ENCODE measurements at places on chromosomes 16 and 17. TPM values are rescaled to one million over a fixed set of nuclear protein-coding genes. Genes with fewer than 3 reads are reported as not detected.

CRYBA1 gene
- not detected for polyA plus RNA-seq

ZNF750 gene
- 1.8 TPM for polyA plus RNA-seq

CMTM4 gene
- 70.8 TPM for polyA plus RNA-seq

DNA sequence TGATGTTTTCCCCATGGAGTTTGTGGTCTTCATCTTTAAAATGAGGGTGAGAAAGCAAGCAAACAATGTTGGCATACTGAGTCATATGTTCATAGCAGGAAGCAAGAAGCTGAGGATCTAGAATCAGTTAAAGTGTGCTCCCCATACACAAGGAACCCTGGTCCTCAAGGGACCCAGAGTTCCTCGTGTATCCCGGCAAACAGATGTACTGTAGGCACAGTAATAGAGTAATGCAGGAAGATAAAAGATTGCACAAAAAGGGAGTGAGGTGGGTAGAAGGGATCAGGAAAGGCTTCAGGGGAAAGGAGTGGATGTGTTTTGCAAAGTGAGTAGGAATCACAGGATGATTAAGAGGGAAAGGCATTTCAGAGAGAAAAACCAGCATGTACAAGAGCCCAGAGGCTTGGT is 412.3 kb upstream of the CDH11 start:
- DNase-seq = no peak

DNA sequence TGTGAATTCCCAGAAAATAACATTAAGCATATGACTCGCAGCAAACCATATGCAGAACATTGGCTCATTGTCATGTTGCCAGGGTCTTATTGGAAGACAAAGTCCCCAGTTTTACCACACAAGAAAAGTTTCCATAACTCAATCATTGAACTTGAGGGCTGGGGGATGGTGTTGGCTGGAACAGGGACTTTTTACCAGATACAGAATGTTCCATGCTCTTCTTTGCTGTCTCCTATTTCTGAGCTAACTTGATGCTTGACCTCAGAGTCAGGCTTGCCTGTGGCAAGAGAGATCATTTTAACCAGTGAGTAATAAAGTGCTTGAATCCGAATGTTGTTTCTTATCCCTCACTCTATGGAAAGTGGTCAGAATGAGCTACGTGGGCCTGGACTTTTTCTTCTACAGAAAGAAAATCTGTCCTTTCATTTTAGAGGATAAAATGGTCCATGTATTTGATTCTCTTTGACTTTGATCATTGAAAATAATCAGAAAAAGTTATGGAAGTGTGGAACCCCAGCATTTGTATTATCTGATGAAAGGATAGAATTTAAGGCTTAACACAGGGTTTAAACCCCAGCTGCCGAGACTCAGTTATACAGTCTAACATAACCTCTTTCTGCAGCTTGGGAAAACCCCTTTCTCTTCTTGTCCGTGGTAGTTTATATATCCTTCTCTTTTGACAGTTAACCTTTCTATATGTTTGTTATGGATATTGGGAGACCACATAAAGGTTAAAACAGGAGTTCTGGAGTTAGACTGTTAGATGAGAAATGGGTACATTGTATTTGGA is 67.0 kb downstream of the TUBD1 start:
- DNase-seq = no peak

DNA sequence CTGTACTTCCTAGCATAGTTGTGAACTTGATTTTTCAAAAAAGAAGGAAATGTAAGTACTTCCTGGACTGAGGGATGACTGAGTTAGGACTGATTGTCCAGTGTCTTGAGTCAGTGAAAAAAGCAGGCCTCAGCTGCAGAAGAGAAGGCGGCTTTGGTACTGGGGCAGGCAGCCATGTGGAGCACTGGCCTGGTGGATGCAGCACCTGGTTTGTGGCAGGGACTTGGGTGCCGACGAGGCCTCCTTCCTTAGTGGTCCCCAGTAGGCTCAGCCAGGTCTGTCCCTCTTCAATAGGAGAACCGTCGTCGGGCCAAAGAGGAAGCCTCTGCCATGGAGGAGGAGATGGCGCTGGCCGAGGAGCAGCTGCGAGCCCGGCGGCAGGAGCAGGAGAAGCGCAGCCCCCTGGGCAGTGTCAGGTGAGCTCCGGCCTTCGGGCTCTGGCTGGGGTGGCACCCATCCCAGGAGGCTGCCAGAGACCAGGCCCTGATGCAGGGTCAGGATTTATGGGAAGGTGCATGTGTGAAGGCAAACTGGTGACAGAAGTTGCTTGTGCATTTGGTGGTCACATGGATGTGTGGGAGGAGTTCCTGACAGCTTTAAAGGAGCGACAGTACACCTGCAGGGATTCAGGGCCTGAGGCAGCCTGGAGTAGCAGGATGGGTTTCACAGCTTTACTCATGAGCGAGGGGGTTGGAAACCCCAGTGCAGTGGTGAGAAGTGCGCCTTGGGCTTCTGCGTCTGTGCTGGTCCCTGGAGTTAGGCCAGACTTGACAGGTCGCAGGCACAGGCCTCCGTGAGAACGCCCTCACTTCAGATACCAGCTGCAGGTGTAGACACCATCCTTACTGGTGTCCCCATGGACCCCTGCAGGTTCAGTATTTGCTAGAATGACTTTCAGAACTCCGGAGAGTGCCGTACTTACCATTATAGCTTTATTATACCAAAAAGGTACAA is 17.3 kb downstream of the DHX38 start:
- DNase-seq = no peak

- no peak for DNase-seq
Measured at GRCh38 chr17:73126716-73127473, 34.4 kb upstream of the SLC39A11 start.

DNA sequence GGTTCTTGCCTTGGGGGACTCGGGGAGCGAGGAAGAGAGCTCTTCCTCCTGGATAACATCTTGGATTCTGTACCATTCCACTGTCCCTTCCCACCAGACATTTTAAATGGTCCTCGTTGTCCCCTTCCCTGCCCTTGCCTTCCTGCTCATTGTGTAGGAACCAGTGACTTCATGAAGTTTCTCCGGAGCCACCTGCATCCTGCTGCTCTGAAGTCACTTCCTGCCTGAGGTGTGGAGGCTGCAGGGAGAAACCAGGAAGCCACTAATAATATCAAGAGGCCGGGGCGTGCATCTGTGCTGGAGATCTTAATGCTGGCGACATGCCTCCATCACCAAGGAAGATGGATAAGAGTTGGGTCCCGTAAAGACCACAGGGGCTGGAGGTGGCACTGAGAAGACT is 6.2 kb upstream of the SLC16A13 start:
- DNase-seq = no peak

GRCh38 chr16:75097941-75098901 is 18.4 kb downstream of the LDHD start:
- DNase-seq = no peak

DNA sequence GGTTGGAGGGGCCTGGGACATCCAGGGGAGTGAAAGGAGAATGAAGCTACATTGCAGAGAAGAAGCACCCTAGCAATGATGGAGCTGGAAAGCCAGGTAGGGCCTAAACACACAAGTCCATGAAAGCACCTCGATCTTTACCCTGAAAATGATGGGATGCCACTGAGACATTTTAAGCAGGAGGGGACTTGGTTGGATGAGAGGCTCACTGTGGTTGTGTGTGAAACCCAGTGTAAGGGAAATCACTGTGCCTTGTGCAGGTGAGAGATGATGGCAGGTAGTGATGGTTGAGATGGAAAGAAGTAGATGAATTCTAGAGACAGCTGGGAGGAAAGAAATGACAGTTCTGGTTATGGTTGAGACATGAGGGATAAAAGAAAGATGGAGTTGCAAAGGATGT is 132.9 kb upstream of the CACNG3 start:
- DNase-seq = no peak

GRCh38 chr16:86403541-86404163 is 106.7 kb upstream of the FOXF1 start:
- no peak for DNase-seq
